Fibroblast of upper back skin (primary cell): ENCODE measurements at places on chromosomes 5 and 9.

- no peak for DNase-seq
These were observed 24.2 kb downstream of the POU5F2 start for GRCh38 chr5:93717162-93717561.

DNA sequence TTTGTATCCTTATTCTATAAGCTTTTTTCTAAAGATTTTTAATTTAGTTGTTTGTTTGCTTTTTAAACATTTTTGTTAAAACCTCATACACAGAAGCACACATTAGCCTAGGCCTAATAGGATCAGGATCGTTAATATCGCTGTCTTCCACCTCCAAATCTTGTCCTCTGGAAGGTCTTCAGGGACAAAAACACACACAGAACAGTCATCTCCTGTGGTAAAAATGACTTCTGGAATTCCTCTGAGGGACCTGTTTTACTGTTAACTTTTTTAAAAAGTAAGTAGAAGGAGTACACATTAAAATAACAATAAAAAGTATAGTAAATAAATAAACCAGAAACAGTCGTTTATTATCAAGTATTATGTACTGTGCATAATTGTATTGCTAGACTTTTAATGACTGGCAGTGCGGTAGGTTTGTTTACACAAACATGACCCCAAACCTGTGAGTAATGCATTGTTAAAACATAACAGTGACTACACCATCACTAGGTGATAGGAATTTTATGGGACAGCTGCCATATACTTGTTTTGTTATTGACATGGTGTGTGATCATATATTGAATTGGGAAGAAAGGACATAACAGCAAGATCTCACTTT is 109.6 kb downstream of the ZCCHC7 start:
- DNase-seq = no peak

DNA sequence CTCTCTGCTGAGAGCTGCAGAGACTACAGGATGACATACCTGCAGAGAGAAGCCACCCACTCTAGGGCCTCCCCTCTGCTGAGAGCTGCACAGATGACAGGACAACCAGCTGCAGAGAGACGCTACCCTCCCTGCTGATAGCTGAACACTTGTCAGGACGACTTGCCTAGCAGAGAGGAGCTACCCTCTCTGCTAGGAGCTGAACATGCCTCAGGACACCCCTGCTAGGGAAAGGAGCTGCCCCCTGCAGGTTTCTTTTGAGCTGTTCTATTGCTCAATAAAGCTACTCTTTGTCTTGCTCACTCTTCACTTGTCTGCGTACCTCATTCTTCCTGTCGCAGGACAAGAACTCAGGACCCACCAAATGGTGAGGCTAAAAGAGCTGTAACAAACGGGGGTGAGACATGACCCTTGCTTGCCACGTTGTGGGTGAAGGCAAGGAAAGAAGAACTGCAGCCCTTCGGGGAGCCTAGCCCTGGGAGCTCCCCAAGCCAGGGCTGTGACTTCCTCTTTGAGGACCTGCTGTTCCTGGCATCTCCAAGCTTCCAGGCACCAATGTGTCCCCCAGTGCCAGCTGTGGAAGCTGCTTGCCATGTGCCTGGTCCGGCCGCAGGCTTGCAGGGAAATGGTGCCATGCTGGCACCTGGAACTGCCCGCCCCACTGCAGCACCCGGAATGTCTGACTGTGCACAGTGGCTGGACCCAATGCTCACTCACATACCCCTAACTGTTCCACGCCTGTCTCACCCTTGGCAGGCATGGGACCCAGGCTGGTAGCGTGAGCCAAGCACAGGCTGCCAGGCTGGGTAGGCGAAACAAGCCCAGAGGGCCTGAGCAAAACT is 5.1 kb upstream of the TESK1 start:
- DNase-seq = no peak

DNA sequence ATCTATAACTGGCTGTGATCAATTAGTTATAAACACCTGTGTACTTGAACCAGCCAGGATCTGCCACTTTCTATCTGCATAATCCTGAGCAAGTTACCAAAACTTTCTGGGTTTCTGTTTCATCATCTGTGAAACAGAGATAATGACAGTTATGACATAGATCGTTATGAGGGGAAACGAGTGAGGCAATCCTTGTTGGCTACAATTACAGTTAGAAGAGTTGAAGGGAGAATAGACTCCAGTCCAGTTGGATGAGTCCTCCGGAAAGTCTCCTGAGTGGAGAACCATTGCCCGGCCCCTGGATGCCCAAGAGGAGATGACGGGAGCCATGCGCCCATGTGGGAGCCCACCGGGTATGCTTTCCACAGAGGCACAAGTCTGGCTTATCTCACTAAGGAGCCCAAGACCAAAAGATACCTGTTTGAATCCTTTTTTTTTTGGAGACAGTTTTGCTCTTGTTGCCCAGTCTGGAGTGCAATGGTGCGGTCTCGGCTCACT is 4.5 kb downstream of the PDE6A start:
- no peak for DNase-seq

DNA sequence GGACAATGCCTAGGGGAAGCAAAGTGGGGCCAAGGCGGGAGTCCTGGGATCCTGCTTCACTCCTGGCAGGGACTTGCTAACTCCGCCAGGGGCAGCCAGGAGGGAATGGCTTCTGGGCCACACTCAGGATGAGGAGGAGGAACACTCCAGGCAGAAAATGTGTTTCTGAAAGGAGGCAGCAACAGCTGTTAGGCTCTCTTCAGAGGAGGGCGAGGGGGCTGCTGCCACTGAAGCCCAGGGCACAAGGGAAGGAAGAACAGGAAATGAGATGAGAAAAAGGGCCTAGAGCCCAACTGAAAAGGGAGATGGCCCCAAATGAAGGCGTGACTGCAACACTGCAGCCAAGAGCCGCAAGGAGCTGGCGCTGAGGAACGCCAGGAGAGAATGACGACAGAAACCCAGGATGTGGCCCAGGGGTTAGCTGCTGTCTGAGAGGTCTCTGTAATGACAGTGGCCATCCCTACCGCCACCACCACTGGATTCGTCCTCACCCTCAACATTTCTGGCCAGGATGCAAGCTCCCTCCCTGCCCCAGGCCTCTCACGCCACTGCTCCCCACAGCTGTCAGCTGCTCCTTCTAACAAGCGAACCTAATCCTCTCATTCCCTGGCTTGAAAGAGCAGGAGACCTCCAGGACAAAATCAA is 15.8 kb downstream of the PSMB7 start:
- DNase-seq = peak; percentile 26

DNA sequence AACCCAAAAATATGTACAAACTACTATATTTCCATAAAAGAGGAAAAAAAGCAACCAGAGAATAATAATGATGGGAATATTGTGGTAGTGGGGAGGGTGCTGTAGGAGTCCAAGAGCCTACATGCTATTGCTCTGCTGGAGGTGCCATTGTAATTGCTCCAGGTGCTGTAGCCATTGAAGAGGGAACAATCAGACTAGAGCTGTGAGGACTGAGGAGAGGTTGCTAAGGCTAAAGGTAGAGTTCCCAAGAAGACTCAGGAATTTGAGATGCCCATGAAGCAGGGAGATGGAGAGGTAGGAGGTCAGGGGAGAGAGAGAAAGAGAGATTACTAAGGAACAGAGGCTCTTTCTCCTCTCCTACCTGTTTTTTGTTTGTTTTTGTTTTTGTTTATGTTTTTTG is 394.0 kb downstream of the DMRTA1 start:
- no peak for DNase-seq

DNA sequence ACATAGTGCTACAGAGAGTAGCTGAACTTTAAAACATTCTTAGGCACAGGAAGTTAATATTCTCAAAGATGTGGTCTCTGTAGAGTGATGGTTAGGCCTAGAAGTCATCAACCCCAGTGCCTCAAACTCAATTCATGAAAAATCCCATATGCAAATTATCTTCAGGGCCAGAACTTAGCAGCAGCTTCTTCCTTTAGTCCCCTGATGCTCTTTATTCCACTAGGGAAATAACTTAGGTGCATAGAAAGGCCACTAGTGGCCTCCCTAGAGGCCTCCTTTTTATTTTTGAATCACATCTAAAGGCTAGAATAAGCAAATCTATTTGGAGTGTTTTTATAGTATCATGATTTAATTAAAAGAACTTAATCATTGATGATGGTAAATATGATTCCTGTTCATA is 88.3 kb downstream of the GIN1 start:
- no peak for DNase-seq

DNA sequence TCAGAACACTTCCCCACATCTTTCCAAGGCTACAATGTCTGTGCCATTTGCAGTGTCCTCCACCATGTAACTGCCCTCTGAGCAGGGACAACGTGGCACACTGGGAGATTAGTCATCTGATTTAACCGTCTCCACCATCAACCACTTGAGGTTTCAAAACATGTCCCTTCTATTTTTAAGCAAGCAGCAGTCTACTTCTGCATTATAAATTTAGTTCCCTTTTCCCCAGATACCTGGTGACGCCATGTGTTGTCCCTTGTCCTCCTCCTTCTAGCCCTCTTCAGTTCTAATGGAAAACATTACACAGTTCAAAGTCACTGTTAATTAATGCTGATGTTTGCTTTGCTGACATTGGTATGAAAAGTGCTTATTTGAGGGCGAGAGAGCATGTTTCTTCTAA is 52.8 kb downstream of the ATP10B start:
- no peak for DNase-seq

- DNase-seq = peak; percentile 75
These were observed 39.4 kb downstream of the MRPS27 start for GRCh38 chr5:72280581-72281069.

- no peak for DNase-seq
These were observed 4.9 kb downstream of the PDCD1LG2 start for GRCh38 chr9:5515261-5515650.

GRCh38 chr9:131422241-131422792 is 28.4 kb downstream of the PRRC2B start:
- no peak for DNase-seq

DNA sequence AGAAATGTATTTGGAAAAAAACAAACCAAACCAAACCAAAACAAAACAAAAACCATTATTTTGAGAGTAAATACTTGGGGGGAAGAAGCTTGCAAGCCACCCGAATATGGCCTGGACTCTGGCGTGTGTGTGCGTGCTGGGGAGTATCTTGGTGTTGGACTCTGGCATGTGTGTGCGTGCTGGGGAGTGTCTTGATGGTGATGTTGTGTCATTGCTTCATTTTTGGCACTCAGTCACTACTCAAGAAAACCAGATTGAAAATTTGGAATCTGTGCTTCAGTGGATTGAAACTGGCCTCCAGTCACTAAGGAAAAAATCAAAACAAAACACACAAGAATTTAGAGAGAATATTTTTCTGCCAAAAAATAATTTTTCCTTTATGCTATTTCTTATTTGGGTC is 76.1 kb downstream of the ARRDC3 start:
- DNase-seq = peak; percentile 63

GRCh38 chr9:113247640-113248039 is 26.3 kb downstream of the SLC31A1 start:
- no peak for DNase-seq

DNA sequence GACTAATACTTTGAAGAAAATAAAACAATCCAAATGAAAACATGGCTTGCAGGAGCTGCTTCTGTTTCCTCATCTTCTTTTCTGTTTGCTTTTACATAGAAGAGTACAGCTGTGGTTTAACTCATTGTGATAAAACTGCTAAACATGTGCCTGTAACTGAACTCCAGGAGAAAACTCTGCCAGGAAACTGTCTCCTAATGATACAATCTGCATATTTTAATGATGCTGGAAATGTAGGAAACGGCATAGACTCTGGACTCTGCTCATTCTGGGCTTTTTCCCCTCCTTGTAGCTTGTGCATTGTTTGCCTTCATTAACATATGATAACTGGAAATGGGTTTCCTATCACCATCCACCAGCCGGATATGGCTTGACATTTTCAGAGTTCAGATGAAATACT is 813.3 kb upstream of the WWC1 start:
- DNase-seq = peak; percentile 59

DNA sequence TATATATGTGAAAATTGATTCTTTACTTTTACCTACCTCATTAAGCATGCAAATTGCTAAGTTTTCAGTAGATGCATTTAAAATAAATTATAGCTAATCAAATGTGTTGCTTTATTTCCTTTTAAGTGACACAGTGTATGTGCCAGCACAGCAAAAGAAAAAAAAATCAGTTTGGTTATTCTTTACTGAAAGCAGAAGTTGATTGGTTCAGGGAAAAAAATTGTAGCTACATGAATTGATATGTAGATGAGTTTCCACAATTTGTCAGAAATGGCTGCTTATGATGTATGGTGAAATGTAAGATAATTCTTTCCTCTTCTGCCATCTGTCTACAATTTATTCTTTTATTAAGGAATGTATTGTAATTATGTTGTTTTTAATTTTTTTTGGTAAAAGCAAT is 57.8 kb downstream of the PARP8 start:
- no peak for DNase-seq

- peak; percentile 89 for DNase-seq
These were observed 121.6 kb downstream of the OXCT1 start for GRCh38 chr5:41748631-41749030.

GRCh38 chr5:110865400-110866094 is 126.7 kb downstream of the SLC25A46 start:
- peak; percentile 23 for DNase-seq

- no peak for DNase-seq
These were observed 631.1 kb downstream of the ACTL7B start for GRCh38 chr9:108224716-108225115.

DNA sequence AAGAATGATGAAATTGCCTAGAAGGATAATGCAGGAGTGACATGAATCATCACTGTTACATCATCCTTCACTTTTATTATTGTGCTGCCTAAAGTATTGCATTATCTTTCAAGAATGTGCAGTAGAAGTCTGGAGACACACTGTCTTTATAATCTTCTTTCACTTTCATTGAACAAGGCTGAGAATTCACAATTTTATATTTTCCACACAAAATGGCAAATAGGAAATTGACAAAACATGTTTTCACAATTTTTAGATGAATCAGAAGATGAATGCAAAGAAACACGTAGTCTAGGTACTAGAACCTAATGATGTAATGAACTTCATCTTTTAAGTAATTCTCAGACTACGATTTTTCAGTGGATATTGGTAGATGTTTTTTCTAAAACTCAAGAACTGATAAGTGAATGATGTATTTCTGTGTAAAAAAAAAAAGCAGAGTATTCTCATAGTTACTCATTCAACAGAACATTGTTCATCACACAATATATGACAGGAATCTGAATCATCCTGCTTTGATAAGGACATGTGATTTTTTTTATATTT is 131.5 kb upstream of the GRHPR start:
- peak; percentile 89 for DNase-seq

DNA sequence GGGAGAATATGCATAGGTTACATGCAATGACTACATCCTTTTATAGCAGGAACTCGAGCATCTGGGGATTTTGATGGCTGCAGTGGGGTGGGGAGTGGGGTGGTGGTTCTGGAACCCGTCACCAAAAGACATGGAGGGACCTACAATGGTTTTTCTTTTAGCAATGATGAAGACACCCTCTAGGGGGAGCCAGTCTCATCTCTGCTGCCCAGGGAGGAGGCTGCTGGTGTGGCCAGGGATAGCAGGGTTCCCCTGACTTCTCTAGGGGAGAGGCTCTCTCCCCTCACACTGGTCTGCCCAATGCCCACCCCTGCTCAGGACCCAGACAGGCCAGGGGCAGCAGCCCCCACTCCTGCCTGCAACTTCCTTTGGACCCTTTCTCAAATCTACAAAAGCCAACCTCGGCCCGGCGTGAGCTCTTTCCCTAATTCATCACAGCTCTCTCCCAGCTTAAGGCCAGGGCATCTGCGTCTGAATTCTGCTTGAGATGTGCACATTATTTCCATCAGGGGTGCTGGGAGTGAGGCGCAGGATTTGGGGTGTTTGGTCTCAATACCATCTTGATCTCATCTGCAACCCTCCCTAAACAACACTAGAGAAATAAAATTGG is 73.6 kb upstream of the RETREG1 start:
- DNase-seq = peak; percentile 56

- DNase-seq = no peak
These were observed 14.2 kb upstream of the C5orf46 start for GRCh38 chr5:147920420-147921030.
